Naive B cell (primary cell): ENCODE measurements at places on chromosomes 5 and 9.

- no peak for DNase-seq
These were observed 132.5 kb downstream of the GABRB2 start for GRCh38 chr5:161414037-161414436.

DNA sequence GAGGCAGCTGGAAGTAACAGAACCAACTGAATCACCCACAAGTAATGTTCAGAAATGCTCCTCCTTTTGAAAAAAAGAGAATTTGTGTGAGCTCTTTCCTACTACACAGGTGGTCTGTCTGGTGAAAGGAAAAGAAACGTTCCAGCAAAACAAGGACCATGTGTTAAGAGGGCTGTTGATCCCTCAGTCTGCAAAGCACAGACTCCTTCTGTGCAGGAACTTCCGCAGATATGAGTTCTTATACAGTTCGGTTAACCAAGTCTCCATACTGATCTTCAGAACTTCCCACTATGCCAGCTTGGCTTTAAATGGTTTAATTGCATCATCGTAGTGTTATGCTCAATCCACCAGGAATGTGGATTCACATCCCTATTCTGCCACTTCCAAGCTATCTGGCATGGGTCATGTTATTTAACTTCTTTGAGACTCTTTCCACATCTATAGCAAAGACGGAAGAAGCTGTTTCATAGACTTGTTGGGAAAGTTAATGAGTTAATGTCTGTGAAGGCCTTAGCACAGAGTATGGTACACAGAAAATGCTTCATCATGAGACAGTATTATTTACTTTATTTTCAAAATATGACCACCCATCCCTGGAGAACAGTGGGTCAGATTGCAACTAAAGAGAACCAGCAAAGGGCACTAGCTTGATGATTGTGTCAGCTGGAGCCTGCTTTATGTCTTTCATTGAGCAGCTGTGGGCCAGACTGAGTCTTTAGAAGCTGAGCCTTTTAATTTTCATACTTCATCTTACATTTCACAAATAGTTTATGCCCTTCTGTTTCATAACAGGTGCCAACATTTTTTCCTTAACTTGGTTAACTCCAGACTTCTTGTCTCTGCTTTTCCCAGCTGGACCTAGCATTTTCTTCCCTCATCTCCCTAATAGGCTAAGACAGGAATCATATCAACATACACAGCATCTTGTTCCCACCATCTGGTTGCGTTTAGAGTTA lies 89.9 kb downstream of the MAMDC2 start:
- DNase-seq, result no peak

- no peak for DNase-seq
These were observed 56.7 kb upstream of the GARNL3 start for GRCh38 chr9:127207734-127208410.

GRCh38 chr5:26625099-26625498 lies 413.3 kb downstream of the CDH9 start:
- no peak for DNase-seq

DNA sequence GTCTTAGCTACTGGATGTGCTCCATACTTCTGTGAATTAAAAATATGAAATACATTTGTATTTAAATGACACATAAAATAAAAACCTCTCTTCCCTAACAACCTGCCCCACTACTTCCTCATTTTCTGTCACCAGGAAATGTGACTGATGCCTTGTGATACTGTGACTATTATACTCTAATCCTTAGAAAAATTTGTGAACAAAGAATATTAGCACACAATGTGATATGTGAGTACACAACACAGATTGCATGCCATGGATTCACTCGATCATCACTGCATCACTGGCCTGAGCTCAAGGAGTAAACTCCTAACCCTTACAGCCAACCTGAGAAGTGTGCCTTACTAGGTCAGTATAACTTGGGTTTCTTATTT lies 281.0 kb downstream of the EFNA5 start:
- no peak for DNase-seq

DNA sequence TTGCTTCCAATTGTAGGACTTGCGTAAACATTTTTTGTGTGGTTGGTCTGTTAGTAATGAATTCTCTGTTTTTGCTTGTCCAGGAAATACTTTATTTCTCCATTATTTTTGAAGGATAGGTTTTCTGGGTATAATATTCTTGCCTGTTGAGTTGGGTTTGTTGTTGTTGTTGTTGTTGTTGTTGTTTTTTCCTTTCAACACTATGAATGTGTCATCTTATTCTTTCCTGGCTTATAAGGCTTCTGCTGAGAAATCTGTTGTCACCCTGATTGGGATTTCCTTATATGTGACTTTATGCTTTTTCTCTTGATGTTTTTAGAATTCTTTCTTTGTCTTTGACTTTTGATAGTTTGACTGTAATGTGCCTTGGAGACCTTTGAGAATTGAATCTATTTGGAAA lies 39.8 kb downstream of the SLF1 start:
- DNase-seq, result no peak

- DNase-seq, result no peak
These were observed 42.7 kb downstream of the SH3PXD2B start for GRCh38 chr5:172411484-172412072.

DNA sequence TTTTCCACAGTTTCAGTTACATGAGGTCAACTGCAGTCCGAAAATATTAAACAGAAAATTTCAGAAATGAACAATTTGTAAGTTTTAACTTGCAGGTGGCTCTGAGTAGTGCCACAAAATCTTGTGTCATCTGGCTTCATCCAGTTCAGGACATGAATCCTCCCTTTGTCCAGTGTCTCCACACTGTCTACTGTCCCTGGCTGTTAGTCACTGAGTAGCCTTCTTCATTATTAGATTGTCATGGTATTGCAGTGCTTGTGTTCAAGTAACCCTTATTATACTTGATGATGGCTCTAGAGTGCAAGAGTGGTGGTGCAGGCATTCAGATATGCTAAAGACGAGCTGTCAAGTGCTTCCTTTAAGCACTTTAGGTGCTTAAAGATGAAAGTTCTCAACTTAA lies 65.3 kb downstream of the CFAP95 start:
- DNase-seq, result no peak

DNA sequence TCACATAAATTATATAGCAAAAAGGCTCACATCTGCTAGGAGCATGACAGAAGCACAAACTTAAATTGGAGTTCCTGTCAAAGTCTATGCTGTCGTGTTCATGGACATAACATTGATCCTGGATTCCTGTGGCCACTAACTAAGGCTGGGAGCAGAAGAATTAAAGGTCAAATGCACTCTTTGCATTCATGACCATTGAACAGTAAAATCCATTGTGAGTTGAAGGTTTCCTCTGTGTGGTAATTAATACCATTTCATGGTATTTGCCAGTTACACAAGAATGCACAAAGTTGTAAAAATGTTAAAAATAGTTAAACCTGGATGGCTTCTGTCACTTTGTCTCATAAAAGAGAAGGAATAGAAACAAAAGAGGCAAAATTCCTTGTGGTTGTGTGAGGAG lies 242.6 kb downstream of the NPR3 start:
- DNase-seq, result no peak
